Endothelial cell of coronary artery (primary cell): ENCODE measurements at places on chromosomes 11 and 22. TPM values are rescaled to one million over a fixed set of nuclear protein-coding genes. Genes with fewer than 3 reads are reported as not detected.

The BRSK2 gene
- 0.18 and 0.56 TPM in 2 replicates for total RNA-seq

The GALNT18 gene
- total RNA-seq = 0.63 and 3.0 TPM in 2 replicates

The SMIM35 gene
- not detected in 2 replicates for total RNA-seq

The FAM180B gene
- 0.09 TPM in 1 of 2 replicates, not detected in the other for total RNA-seq

The IL17REL gene
- under 0.01 TPM in 1 of 2 replicates, not detected in the other for total RNA-seq

The OVOL1 gene
- total RNA-seq = not detected in 2 replicates

The KRTAP5-8 gene
- total RNA-seq = not detected in 2 replicates

The OR8H2 gene
- total RNA-seq = not detected in 2 replicates

The CHRNA10 gene
- 0.54 and 0.66 TPM in 2 replicates for total RNA-seq

The OR51B2 gene
- not detected in 2 replicates for total RNA-seq

The PHETA2 gene
- 16.3 and 22.4 TPM in 2 replicates for total RNA-seq

The LRP5 gene
- total RNA-seq = 35.3 and 46.7 TPM in 2 replicates

The HSPB2 gene
- 0.28 TPM in 1 of 2 replicates, not detected in the other for total RNA-seq

The RAB36 gene
- total RNA-seq = 1.0 and 1.3 TPM in 2 replicates

The PRG3 gene
- total RNA-seq = not detected in 2 replicates

The SLC22A6 gene
- not detected in 2 replicates for total RNA-seq

The GRAMD4 gene
- total RNA-seq = 12.3 and 12.8 TPM in 2 replicates

The MS4A8 gene
- not detected in 2 replicates for total RNA-seq

The KCNK4 gene
- not detected in 2 replicates for total RNA-seq

The FIBIN gene
- total RNA-seq = 0.47 TPM in 1 of 2 replicates, not detected in the other

The ATL3 gene
- 86.0 and 93.2 TPM in 2 replicates for total RNA-seq

The C11orf52 gene
- total RNA-seq = 0.09 TPM in 1 of 2 replicates, not detected in the other
